ENCODE measurements at places on chromosomes 1 and 21. TPM values are rescaled to one million over a fixed set of nuclear protein-coding genes. Genes with fewer than 3 reads are reported as not detected.
A peak's percentile ranks its signal among the peaks of the same experiment; 100 is the strongest.

The EPB41 gene
- 44.9 TPM for total RNA-seq

The OLFML2B gene
- 1.4 TPM for total RNA-seq

The GFI1 gene
- 0.29 TPM for total RNA-seq

The TNFRSF1B gene
- total RNA-seq, result 1.3 TPM

The ALPL gene
- 0.86 TPM for total RNA-seq

The TMEM82 gene
- not detected for total RNA-seq

The C1orf53 gene
- total RNA-seq, result 10.4 TPM

The APOBEC4 gene
- total RNA-seq, result not detected

The CCT3 gene
- total RNA-seq, result 692 TPM

DNA sequence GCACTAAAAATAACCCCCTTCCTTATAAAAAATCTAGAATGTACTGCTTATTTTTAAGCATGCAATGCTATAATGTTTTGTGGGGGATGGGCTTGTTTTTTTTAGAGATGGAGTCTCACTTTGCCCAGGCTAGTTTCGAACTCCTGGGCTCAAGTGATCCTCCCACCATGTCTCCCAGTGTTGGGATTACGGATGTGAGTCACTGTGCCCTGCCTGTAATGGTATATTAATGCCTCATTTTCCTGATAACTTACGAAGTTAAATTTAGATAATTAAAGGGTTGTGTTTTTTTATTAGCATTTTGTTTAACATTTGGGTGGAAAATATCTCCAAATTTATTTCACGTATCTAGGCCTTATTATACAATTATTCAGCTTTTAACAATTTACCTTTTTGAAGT is 6.5 kb downstream of the RNF11 start:
- H3K36me3 ChIP-seq, result no peaks in the 10 kb centered on the region
- DNase-seq, result no peak
- H3K4me1 ChIP-seq, result peaks cover 5% of the 10 kb centered on the region
- H3K27ac ChIP-seq, result no peak overlapping the region
- H3K27me3 ChIP-seq, result no peaks in the 10 kb centered on the region

GRCh38 chr1:47179017-47179987 is 10.5 kb downstream of the PDZK1IP1 start:
- H3K4me1 ChIP-seq, result peaks cover 11% of the 10 kb centered on the region
- H3K36me3 ChIP-seq, result no peaks in the 10 kb centered on the region
- peak overlapping the region; percentile 78 for H3K4me3 ChIP-seq
- peak overlapping the region; percentile 58 for H3K27ac ChIP-seq
- DNase-seq, result peak; percentile 98

DNA sequence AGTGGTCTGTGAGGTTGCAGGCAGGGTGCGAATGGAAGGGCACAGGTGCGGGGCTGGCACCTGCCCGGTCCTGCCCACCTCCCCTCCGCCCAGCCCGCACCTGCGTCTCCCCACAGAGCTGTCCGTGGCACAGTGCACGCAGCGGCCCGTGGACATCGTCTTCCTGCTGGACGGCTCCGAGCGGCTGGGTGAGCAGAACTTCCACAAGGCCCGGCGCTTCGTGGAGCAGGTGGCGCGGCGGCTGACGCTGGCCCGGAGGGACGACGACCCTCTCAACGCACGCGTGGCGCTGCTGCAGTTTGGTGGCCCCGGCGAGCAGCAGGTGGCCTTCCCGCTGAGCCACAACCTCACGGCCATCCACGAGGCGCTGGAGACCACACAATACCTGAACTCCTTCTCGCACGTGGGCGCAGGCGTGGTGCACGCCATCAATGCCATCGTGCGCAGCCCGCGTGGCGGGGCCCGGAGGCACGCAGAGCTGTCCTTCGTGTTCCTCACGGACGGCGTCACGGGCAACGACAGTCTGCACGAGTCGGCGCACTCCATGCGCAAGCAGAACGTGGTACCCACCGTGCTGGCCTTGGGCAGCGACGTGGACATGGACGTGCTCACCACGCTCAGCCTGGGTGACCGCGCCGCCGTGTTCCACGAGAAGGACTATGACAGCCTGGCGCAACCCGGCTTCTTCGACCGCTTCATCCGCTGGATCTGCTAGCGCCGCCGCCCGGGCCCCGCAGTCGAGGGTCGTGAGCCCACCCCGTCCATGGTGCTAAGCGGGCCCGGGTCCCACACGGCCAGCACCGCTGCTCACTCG is 23.3 kb downstream of the FTCD start:
- H3K36me3 ChIP-seq, result peaks cover 10% of the 10 kb centered on the region
- H3K27ac ChIP-seq, result no peak overlapping the region
- H3K27me3 ChIP-seq, result no peaks in the 10 kb centered on the region
- no peaks in the 10 kb centered on the region for H3K4me1 ChIP-seq
- H3K4me3 ChIP-seq, result no peak overlapping the region
- DNase-seq, result no peak

DNA sequence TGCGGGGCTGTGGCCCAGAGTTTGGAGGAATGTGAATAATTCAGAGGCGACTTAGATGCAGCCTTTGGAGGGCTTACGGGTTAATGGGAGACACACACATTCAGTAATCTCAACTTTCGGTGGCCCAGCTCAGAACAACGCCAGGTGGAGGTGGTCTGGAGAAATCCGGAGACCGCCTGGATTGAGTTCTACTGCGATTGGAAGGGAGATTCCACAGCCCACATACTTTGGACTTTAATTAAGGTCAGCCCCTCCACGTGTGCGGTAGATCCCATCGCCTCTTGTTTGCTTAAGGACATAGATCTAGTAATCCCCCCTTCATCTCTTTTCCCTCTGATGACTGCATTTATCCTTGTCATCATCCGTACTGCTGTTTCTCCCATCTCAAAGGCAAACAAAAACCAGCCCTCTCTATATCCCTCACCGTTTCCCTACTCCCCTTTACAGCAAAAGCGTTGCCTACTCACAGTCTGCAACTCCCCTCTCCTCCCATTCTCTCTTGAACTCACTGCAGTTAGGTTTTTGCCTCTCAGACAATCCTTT is 720 bp upstream of the BSDC1 start:
- peaks cover 8% of the 10 kb centered on the region for H3K36me3 ChIP-seq
- no peak for DNase-seq
- peak overlapping the region; percentile 53 for H3K27ac ChIP-seq
- H3K27me3 ChIP-seq, result no peaks in the 10 kb centered on the region
- peaks cover 14% of the 10 kb centered on the region for H3K4me1 ChIP-seq
- H3K4me3 ChIP-seq, result peak overlapping the region; percentile 87

DNA sequence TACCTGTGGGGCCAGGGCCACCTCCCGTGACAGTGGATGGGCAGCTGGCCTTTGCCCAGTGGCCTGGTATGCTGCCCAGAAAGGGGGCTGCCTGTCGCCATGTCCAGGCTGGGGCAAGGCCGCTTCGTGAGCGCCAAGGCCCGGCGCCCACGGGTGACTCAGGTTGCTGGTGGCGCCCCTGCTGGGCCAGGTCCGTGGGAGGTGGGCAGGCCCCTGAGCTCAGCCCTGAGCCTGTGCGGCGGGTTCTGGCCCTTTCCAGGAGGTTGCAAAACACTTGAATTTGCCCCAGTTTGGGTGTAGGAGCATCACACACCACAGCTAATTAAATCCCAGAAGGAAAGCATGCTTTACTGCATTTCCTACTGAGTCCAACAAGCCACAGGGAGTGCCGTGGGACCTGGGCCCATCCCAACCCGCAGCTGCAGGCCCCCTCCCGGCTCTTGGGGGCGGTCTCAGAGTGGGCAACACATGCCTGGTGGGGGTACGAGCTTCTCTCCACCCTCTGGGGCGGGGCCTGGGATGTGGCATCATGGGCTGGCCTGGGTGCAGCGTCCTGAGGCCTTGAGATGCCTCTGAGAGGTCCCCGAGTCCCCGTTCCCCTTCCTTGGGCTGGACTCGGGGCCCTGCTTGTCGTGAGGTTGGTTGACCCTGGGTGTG is 159.8 kb downstream of the PEX14 start:
- no peaks in the 10 kb centered on the region for H3K36me3 ChIP-seq
- H3K27me3 ChIP-seq, result no peaks in the 10 kb centered on the region
- H3K27ac ChIP-seq, result peak overlapping the region; percentile 92
- no peak overlapping the region for H3K4me3 ChIP-seq
- DNase-seq, result peak; percentile 5
- peaks cover 24% of the 10 kb centered on the region for H3K4me1 ChIP-seq

GRCh38 chr1:56644064-56644918 is 823 bp upstream of the PRKAA2 start:
- no peaks in the 10 kb centered on the region for H3K27me3 ChIP-seq
- peaks cover 15% of the 10 kb centered on the region for H3K4me1 ChIP-seq
- no peaks in the 10 kb centered on the region for H3K36me3 ChIP-seq
- H3K27ac ChIP-seq, result peak overlapping the region; percentile 32
- H3K4me3 ChIP-seq, result peak overlapping the region; percentile 82

DNA sequence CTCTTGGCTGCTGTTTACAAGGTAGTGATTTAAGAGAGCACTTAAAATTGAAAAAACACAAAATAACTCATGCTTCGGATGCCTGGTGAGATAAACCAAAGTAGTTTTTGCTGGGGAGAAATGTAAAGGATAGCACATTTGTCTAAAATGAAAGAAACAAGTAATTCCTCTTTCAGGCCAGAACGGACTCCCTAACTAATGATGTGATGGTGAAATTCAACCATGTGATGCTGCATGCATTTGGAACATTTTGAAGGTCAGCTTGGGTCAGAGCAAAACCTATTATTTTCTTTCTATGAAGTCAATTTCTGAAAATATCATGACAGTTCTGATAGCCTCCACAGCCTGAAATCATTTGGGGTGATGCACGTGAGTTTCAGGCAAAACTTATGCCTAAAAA is 27.6 kb downstream of the NMNAT2 start:
- no peak overlapping the region for H3K4me3 ChIP-seq
- no peaks in the 10 kb centered on the region for H3K27me3 ChIP-seq
- DNase-seq, result no peak
- no peaks in the 10 kb centered on the region for H3K4me1 ChIP-seq
- H3K27ac ChIP-seq, result no peak overlapping the region
- H3K36me3 ChIP-seq, result no peaks in the 10 kb centered on the region

DNA sequence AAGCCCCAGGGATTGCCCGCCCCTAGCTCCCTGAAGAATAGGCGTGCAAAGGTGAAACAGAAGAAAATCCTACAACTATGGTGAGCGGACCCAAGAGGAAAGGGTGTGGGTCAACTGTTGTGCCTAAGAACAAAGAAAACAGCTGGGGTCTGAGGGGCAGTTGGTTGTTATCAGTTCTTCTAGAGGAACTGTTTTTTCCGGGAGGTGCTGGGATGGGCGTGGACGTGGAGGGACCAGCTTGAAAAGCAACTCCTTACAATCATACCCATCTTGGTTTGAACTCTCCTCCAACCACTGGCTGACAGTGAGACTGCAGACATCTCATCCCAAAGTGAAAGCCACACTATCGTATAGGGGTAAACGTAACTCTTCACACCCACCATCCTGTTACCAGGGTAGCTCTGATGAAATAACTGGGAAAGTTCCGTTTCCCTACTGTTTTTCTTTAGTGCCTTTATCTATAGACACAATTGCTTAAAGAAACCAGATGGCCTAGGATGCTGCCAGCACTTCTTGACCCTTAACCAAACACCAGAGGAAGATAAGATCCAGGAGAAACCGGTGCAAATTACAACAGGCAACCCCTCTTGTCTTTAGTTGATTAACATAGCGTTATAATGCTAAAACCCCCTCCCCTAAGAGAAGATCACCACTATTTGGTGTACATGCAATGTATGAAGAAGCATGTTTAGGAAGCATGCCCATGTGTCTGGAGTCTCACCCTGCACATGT is 25.6 kb upstream of the FAM89A start:
- no peaks in the 10 kb centered on the region for H3K36me3 ChIP-seq
- DNase-seq, result no peak
- H3K27me3 ChIP-seq, result peaks cover 21% of the 10 kb centered on the region
- no peak overlapping the region for H3K4me3 ChIP-seq

- no peaks in the 10 kb centered on the region for H3K36me3 ChIP-seq
- DNase-seq, result peak; percentile 92
- peak within 1 kb of the TSS; percentile 59 for H3K27ac ChIP-seq
- peaks cover 18% of the 10 kb centered on the region for H3K4me1 ChIP-seq
- H3K4me3 ChIP-seq, result peak within 1 kb of the TSS; percentile 93
- H3K27me3 ChIP-seq, result no peaks in the 10 kb centered on the region
Observed at GRCh38 chr1:61724813-61725694, at the start of gene TM2D1. TM2D1 (minus strand) TSS chr1:61725141; CDS start chr1:61725120, 21 bp downstream.

GRCh38 chr1:32536117-32536516 is 3.1 kb upstream of the ZBTB8A start:
- no peak overlapping the region for H3K27ac ChIP-seq
- H3K4me3 ChIP-seq, result no peak overlapping the region
- no peaks in the 10 kb centered on the region for H3K36me3 ChIP-seq
- no peaks in the 10 kb centered on the region for H3K27me3 ChIP-seq

- H3K4me3 ChIP-seq, result no peak overlapping the region
- DNase-seq, result no peak
- peaks cover 59% of the 10 kb centered on the region for H3K27me3 ChIP-seq
- no peak overlapping the region for H3K27ac ChIP-seq
- no peaks in the 10 kb centered on the region for H3K36me3 ChIP-seq
- no peaks in the 10 kb centered on the region for H3K4me1 ChIP-seq
Observed at GRCh38 chr21:14451546-14451945, 68.6 kb upstream of the HSPA13 start.

Measured in PC-3 (cell line).